ENCODE measurements at places on chromosomes 6 and 20.

DNA sequence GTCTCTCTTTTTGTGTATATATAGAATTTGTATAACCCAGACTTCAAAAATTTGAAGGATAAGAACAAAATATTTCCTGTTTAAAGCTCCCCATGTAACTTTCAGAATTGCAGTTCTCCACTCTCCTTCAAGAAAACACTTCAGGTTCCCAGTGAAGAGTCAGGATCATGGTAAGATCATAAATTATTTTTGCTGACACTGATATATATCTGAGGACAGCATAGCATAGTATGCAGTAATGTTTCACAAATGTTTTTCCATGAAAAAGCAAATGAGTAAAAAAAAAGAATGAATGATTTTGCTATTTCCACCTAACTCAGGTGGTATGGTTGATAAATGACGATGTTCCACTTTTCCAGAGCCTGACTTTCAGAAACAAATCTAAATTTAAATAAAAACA lies 545.6 kb upstream of the EPHA7 start:
- no peak for DNase-seq

DNA sequence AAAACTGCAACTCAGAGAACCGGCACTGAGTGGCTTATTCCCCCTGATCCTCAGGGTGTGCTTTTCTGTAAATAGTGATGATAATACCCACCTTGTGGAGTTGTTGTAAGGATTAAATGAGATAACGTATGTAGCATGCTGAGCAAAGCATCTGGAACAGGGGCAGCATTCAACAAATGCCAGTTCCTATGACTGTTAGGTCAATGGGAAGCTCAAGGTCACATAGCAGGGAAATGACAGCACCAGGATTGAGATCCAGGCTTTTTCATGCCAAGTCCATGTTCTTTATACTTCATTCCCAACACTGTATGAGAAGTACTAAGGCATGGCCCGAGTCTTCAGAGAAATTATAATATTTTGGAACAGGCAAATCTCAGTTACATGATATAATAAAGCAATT lies 5.1 kb downstream of the RCAN2 start:
- no peak for DNase-seq

GRCh38 chr20:62970307-62971210 lies 18.1 kb downstream of the SLC17A9 start:
- DNase-seq = no peak

GRCh38 chr6:170125456-170126300 lies 165.2 kb downstream of the DLL1 start:
- no peak for DNase-seq

DNA sequence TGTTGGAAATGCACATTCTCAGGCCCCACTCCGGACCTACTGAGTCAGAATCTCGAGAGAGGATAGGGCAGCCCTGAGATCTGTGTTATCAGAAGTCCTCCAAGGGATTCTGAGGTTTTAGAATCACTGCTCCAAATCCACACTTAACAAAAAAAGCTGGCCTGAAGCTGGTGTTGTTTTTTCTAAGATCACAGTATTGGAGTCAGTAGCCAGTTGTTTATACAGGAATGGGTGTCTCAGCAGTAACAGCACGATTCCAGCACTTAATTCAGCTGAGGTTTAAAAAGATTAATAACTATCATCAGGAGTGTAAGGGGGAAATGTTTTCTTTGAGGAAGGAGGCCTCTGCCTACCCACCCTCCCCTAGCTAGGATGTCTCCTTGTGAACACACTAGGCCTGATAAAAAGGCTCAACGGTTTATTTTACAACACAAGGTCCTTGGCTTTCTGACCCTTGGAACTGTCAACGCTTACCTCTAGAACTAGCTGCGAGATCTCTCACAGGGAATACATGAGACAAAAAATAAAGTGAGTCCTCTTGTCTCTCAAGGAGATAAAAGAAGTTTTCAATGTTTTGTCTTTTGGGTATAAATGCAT lies 505.4 kb downstream of the CD83 start:
- no peak for DNase-seq

DNA sequence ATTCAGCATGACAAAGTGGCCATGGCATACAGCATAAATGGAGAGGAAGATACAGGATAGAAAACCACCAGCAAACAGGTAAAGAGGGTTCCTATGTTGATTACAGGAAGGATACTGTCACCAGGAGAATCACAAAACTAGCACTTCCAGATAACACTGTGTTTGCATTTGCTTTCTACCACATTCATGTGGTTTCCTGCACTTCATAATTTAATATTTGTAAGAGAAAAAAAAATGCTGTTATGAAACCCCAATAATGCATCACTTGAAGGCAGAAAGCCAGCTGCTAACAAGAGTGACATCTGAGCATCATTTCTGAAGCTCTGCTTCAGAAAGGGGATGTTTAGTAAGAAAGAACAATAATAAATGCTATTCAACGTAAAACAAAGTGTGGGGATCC lies 106.6 kb downstream of the ATXN1 start:
- DNase-seq = no peak

GRCh38 chr20:362271-363254 lies 15.7 kb downstream of the NRSN2 start:
- DNase-seq = peak; percentile 81

GRCh38 chr6:118959903-118960302 lies 24.9 kb upstream of the MCM9 start:
- no peak for DNase-seq

DNA sequence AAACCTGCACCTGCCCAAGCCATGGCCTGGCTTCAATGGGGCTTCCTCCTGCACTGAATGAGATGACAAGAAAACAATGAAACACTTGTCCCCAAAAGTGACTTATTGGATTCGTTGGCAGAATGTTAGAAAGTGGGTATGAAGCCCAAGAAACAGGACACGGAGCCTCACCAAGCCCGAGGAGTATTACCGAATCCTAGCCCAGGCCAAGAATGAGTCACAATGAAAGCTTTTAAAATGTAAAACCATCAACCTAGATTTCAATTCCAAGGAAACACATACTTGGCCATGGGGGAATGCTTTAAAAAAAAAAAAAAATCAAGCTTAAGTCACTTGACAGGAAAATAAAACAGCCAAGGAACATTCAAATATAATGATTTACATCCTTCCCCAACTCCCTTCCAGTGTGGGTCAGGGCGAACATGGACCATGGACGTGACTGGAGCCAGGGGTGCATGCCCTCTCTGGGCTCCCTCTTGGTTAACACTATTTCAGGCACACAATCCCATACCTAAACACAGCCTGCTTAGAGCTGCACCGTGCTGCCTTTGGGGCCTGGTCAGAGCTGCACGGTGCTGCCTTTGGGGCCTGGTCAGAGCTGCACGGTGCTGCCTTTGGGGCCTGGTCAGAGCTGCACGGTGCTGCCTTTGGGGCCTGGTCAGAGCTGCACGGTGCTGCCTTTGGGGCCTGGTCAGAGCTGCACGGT lies 3.1 kb upstream of the STX16 start:
- DNase-seq = no peak

GRCh38 chr20:51233345-51233744 lies 210.4 kb upstream of the KCNG1 start:
- no peak for DNase-seq

GRCh38 chr6:109867009-109867969 lies 110.8 kb upstream of the GPR6 start:
- DNase-seq = no peak

DNA sequence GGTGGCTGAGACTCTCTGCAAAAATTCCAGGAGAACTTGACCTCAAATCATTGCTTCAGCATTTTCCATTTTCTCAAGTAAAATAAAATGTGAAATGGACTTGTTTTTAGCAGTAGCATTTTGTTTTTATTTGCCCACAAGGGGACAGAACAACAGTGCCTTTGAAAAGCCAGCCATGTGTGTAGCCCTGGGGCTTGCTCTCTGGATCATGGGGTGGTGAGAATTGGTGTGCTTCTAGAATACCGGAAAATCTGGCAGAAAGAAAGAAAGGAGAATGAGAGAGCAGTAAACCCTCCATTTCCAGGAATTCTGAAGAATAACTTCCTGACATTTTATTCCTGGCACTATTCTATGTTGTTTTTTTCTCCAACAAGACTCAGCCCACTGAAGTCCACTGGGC lies 254.7 kb upstream of the MOCS1 start:
- DNase-seq = no peak

- no peak for DNase-seq
Observed at GRCh38 chr6:90250405-90250804, 46.2 kb downstream of the BACH2 start.

GRCh38 chr20:356745-357144 lies 9.8 kb downstream of the NRSN2 start:
- DNase-seq = no peak

- DNase-seq = no peak
Observed at GRCh38 chr6:52664991-52665686, 5.8 kb upstream of the TMEM14A start.

DNA sequence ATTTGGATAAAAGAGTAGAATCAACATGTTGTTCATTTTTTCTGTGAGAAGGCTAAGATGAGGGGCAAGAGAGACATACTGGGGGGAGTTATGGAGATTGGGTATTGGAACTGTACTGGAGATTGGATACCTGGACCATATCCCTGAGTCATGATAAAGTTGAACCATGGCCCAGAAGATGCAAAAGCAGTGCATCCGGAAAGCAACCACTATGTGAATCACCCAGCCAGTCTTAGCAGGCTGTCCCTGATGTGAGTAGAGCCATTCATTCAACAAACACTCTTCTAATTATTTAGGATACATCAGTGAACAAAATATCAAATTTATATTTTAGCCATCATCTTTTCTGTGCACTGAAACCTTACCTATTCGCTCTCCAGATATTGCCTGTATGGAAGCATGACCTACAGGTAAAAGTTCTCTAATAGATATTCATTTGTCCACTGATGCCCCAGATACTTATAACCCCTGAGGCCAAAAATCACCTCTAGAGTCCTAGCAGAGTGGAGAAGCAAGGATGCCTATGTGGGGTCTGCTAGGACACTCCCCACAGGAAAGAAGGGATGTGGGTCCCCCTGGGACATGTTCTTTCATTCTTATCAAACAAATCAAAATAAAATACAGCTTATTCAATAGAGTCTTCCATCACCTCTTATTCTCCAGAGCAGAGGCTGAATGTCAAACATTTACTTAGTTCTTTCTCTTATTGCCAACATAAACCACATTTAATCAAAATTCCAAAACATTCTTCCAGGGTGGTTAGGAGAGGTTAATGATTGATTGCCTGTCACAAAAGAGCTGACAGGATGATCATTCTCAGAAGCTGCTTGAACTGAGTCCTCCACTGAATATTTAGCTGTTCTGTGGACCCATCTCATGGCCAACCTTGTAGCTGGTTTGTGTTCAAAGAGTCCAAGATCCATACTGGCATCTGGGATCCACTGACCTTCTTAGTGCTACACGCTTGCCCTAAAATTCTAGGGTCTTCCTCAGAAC lies 37.0 kb upstream of the PKHD1 start:
- DNase-seq = no peak

DNA sequence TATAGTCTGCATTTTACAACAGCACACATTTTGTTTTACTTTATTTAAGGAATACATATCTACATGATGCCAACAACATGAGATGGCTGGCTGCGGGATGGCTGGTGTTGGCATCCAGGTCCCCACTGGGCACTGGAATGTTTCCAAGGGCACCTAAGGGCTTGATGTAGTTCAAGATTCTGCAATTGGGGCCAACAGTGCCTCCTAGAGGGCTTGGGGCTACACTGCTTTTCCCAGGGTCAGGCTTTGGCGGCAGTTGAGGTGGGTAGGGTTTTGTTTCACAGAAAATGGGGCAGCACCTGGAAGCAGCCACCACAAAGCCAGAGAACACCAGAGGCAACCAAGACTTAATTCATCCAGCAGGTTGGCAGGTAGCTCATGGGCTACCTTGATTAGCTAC lies 202.2 kb upstream of the PRND start:
- DNase-seq = peak; percentile 77

- no peak for DNase-seq
Observed at GRCh38 chr6:89411145-89412070, 665 bp downstream of the RRAGD start.

GRCh38 chr6:143608906-143609305 lies 68.9 kb upstream of the PHACTR2 start:
- no peak for DNase-seq

DNA sequence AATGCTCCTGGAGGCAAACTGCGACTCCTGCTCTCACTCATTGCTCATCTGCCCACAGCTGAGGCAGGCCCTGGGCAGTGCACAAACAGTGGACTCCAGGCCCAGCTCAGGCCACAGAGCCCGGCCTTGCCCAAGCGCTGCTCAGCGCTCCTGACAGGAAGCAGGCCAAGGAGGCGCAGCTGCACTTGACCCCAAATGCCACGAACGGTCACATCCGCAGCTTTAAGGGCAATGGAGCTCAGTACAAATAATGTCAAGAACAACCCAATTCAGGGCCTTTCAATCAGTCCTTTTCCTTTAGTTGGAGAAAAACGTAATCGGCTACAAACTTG lies 33.8 kb downstream of the RRBP1 start:
- DNase-seq = no peak

DNA sequence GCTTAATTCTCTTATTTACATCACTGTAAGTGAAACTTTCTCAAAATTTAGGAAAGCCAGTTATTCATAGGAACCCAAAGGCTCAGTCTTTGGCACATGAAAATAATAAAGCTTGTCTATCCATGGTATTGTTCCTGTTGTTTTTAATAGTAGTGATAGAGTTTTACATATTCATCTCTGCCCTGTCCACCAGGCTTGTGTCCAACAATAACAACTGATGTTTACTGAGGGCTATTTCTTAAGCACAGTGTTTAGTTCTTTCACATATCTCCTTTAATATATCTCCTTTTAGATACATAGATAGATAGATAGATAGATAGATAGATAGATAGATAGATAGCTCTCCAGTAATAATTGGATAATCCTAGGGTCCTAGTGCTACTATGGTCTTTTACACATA lies 34.2 kb downstream of the FOXQ1 start:
- DNase-seq = no peak

DNA sequence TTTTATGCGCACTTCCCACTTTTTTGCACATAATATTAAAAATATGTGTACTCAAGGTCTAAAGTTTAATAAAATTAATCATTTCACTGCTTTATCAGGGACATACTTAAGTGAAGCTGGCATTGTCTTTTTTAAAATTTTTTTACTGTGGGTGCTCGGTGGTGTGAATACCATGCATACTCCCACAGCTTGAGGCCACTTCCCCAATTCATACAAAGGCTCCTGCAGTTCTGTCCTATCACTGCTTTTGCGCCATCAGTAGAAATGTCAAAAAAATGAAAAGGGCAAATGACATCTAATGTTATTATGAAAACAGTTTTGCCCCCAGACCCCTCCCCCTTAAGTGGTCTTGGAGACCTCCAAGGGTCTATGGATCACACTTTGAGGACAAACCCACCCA lies 464.1 kb upstream of the ARID1B start:
- no peak for DNase-seq

- DNase-seq = no peak
Observed at GRCh38 chr6:40176152-40176551, 241.9 kb upstream of the MOCS1 start.

DNA sequence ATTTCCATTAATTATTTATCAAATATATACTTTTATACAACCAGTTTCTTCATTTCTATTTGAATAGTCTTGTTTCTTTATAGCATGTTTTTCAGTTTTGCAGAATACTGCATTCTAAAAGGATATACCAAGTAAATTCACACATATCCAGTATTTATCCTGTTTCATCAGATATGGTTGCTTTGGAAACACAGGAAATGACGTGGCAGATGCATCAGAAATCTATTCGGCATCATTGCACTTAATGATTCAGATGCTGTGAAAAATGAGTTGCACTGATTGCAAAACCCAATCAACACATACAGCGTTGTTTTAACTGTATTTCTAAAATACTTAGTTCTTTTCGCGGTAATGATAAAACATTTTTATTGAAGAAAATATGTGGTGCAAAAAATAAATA lies 594.9 kb downstream of the CDH26 start:
- DNase-seq = no peak

All from Karpas-422 (cell line).